ENCODE measurements at places on chromosomes 5 and 9.

- no peak for DNase-seq
These were observed 4.5 kb downstream of the GSN start for GRCh38 chr9:121272401-121272948.

DNA sequence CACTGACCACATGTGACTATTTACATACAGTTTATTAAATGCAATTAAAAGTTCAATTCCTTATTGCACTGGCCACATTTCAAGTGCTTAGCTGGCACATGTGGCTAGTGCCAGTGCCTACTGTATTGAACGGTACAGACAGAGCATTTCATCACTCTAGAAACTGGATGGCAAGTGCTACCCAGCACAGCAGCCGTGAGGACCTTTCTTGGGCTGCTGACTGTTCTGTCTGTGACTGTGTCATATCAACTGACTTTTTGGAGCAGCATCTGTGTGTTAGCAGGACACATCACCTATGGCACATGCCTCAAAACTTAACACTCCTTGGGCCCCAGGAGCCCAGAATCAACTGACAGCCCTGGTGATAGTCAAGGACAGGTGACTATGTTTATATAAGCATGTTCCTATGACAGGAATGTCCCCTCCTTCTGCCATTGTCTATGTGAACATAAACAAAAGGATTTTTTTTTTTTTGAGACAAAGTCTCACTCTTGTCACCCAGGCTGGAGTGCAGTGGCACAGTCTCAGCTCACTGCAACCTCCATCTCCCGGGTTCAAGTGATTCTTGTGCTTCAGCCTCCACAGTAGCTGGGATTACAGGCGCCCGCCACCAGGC, 8.9 kb downstream of the IRF1 start:
- DNase-seq = no peak

GRCh38 chr5:103668281-103668680, 105.7 kb upstream of the NUDT12 start:
- DNase-seq = no peak

DNA sequence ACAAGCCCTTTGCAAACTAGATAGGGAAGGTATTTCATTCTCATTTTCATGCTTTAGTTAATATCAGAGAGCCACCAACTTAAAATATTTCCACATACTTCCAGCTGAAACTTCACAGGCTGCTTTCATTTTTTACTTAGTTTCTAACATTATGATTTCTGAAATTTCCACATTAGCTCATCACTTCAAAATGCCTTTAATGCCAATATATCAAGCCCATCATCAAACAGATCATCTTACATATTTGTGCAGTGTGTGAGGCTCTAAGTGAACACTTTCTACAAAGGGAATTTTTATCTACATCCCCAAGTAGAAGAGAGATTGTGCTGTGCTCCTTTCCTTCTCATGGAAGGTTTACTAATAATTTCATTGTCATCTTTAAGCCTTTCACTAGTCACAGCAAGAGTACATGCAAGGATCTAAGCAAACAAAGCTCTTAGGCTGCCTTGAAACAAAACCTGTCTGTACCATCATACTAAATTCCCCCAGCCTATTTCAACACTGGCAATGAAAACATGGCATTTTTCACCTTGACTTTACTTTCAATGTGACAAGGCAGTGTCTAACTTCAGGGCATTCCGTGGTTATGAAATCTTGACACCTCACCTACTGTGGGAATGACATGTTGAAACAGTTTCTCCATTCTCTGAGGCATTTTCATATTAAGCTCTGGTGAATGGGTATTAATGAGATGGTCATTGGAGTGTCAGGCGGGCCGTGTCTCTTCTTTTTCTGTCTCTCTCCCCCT, 45.4 kb downstream of the PPP2R2B start:
- no peak for DNase-seq

- DNase-seq = no peak
These were observed 29.7 kb upstream of the FAM169A start for GRCh38 chr5:74895906-74896305.

DNA sequence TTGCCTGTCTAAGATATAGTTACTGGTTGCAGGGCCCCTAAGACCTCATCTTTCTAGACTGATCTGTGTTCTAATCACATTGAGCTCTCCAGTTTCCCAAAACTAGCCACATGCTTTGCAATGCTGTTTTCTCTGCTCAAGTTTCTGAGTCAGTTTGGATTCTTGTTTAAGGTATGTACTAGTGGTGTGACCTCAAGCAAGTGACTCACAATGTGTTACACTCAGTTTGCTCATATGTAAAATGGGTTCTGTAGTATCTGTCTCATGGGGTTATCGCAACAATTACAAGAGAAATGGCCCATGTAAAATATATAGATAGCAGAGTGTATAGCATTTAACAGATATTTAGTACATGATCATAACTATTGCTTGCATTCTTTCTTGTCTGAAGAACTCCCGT, 153.1 kb upstream of the ELL2 start:
- DNase-seq = no peak

GRCh38 chr9:38347271-38347671, 45.2 kb upstream of the ALDH1B1 start:
- DNase-seq = no peak

DNA sequence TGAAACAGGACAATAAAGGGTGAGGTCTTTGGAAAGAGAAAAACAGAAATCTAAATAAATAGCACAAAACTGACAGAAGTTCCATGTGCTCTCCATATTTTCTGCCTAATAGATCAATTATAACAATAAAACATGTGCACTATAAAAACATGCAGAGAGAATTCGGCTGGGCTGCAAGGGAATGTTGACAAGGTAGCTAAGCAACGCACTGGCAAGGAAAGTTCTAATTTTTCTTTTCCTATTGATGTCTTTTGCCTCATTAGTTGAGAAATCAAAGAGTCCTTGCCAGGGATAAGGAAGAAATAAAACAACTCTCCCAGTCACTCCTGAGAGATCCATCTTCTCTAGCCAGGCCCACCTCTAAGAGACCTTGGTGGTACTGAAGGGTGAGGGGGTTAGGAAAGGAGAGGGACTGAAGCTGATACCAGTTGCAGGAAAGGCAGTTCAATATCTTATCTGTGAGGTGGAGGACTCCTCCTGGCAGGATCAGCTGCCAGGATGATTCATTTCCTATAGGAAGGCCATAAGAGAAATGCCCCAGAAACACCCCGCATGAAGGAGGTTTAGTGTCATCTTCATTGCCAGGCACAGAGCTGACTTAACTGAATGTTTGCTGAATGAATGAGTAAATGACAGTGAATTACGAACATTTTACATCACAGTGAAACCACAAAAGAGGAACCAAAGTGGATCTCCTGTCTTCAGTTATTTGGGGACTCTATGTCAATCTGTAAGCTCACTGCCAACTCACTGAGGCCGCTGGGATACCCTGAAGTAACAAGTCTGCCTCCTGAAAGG, 63.7 kb upstream of the IFNK start:
- DNase-seq = no peak

GRCh38 chr5:52875827-52876226, 88.1 kb downstream of the ITGA1 start:
- DNase-seq = no peak

GRCh38 chr9:32968101-32969011, 33.1 kb downstream of the APTX start:
- DNase-seq = peak; percentile 23

DNA sequence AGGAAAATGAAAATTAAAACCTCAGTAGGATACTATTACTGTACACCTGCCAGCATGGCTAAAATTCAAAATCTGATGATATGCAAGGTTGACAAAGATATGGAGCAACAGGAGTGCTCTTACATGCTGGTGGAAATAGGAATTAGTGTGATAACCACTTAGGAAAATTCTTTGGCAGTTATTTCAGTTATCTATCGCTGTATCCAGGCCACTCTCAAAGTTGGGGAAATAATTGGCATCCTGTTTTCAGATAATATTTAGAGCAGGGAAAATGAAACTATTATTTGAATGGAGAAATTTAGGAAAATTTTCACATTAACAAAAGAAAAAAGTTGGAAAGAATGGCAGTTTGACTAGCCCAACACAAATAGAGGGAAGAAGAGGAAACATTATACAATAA, 50.9 kb downstream of the KIAA1958 start:
- no peak for DNase-seq

GRCh38 chr5:167816354-167816753, 475.1 kb upstream of the WWC1 start:
- no peak for DNase-seq

GRCh38 chr9:1050125-1050895, at the start of gene DMRT2:
DMRT2 (plus strand) TSS chr9:1050357; CDS start chr9:1051614, 1,257 bp downstream.
- DNase-seq = no peak

DNA sequence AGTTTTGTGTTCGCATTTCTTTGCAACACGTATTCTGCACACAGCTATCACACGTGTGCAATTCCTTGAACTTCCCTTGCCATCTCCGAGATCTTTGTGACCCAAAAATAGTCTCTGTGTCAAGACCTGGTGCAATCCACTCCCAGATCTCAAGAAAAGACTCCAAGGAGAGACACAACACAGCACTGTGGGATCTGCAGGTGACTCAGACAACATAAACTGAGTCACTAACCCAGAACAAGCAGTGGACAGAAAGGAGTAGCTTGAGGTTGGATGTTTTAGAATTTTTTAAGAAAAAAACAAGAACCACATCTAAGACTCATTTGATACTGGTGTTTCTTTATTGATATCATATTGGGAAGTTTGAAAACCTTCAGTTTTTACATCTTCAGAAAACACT, 396.9 kb downstream of the AGTPBP1 start:
- DNase-seq = no peak

DNA sequence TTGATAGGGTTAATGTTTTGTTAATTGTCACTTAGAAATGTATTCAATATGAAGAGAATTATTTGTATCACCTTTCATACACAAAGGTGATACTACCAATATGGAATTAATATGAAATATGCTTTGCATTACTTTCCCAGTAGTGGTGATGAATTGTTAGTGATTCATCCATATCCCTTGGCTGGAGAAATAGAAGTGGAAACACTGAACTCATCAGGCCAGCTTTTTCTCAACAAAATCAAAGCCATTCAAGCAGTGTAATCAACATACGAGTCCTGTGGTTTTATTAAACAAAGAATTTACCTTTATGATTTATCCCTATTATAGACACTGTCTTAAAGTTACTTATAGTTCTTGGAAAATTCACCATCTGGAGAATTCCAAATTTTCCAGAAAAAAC, 264.0 kb upstream of the MEF2C start:
- no peak for DNase-seq

DNA sequence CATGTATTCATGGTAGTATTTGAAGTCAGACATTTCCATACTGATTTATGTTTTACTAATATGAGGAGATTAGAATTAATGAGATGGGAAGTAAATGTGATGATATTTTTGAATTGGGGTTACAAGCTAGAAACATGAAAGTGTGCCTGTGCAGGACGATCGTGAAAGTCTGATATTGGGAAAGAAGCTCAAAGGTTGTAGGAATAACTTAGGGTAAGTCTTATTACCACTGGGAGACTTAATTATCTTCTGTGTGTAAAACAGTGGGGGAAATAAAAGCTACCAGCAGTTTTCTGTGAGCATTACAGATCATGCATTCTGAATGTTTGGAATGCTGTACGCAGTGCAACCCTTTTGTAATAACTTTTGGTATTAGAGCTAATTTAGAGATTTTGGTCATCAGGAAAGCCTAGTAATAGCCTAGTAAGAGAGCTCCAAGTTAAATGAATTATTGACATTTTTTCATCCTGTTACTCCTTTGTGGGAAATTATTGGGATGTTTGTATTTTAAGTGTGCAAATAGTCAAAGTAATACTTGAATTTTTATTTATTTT, 153.9 kb downstream of the PCSK5 start:
- no peak for DNase-seq

DNA sequence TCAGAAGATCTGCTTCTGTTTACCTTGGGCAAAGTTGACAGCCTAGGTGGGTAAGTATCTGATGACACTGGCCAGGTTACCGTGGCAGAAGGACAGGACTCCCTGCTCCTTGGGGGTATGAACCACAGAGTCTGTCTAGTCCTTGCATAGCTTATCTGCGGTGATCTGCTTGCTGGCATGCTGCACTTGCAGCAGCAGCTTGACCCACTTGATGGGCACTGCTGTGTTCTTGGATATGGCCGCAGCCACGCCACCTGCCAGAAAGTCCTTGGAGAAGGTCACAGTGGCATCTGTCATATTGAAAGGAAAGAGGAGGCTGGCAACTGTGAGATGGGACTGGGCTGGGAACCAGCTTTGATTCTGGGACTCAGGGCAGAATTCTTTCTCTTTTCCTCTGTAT, 35.9 kb upstream of the POC5 start:
- no peak for DNase-seq

GRCh38 chr9:20321423-20322082, 300.7 kb downstream of the MLLT3 start:
- DNase-seq = no peak

- no peak for DNase-seq
These were observed 196.4 kb upstream of the MSX2 start for GRCh38 chr5:174527916-174528540.

- no peak for DNase-seq
These were observed 36.6 kb downstream of the MRPL36 start for GRCh38 chr5:1762883-1763547.

GRCh38 chr5:162227075-162227474, 159.5 kb downstream of the GABRG2 start:
- no peak for DNase-seq

DNA sequence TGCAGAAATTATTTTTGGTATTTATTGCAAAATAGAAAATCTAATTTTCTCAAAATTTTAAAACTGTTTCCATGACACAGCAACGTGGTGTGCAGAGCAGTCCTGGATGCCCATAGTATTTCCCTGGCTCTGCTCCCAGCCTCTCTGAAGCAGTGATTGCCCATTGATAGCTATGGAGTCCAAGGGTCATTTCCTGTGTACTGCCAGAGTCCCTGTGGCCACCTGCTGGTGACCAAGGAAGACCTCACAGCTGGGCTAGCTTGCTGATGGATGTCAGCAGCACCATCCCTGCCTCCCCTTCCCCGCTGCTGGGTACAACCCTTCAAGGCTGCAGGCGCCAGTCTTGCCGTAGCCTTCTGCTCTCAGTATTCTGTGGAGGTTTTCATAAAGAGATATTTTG, 184.1 kb downstream of the DIRAS2 start:
- DNase-seq = no peak

DNA sequence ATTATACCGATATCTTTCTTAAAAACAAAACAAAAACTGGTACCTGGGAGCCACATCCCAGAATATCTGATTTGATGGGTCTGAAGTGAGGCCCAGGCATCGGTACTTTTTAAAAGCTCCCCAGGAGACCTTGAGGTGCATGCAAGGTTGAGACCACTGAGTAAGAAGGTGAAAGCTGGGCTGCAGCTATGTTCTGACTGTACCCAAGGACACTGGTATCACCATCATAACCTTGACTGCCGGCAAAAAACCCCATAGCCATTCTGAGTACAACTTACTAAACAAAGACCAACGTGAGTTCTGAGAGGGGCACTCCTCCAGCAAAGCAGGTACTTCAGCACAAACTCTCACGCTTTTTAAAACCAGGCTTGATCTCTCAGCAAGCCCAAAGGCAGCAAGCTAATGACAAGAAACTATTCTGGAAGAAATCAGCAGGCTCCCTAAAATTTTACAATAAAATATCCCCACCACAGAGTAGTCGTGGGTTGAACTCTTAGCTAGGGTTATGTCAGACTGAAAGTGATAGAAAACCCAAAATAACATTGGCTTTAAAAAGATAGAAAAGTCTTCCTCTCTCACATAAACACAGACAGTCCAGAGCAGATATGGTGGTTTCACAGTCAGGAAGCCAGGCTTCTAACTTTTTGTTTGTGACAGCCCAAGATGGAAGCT, 263.9 kb downstream of the SAXO1 start:
- DNase-seq = no peak

All from stimulated activated CD4-positive, alpha-beta T cell treated with anti-CD3 and anti-CD28 coated beads, TNF-alpha, amount 100 ng/mL, for 24 hours (primary cell).